ENCODE measurements at places on chromosomes 6 and 20. TPM values are rescaled to one million over a fixed set of nuclear protein-coding genes. Genes with fewer than 3 reads are reported as not detected.

SLC22A23 gene
- total RNA-seq = 13.6 TPM

GRCh38 chr6:111591370-111591900 is 14.2 kb downstream of the TRAF3IP2 start:
- peaks cover 6% of the 10 kb centered on the region for H3K4me1 ChIP-seq
- no peak overlapping the region for H3K4me3 ChIP-seq
- no peak for DNase-seq

DNA sequence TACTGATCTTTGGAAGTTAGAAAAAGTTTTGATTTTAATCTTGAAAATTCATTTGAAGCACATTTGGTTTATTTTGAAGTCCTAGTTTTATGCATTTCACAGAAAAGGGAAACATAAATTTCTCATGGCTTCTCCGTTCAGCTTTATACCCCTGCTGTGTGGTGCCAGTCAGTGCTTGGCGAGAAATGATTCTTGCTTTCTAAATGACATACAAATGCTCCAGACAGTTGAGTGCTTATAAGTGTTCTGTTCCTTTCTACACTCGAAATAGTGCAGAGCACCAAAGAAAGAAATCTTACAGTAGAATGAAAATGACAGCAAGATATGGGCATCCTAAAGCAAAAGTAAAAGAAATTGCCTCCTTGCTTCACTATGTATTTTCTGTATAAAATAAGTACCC is 9.0 kb upstream of the ZNF292 start:
- H3K4me3 ChIP-seq = no peak overlapping the region
- H3K27ac ChIP-seq = no peak overlapping the region
- peaks cover 2% of the 10 kb centered on the region for H3K4me1 ChIP-seq

DNA sequence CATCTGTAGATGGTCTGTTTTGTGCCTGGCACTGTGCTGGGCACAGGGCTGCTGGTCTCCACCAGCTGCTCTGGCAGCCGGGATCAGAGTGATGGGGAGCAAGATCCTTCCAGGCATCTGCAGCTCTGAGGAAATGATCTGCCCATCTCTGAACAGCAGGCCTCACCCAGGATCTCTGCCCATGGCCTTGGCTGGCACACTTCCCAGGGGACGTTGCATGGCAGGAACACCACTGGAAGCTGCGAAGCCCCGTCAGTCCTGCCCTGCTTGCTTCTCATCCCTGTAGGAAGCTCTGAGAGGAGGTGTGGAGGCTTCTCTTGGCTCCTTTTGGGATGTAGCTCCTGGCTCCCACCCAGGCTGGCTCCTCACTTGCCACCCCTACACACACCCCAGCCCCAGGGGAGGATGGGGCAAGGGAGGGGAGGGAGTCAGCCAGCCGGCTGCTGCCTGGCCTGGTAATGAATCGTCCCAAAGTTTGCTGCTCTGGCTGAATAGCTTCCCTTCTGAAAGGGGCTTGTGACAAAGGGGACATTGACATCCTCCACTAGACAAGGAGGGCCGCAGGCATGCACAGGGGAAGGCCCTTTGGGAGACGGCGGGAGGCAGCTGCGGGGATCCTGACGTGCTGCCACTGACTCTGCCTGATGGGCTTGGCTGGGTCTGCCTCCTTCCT is 108.9 kb downstream of the VEGFA start:
- H3K36me3 ChIP-seq = no peaks in the 10 kb centered on the region
- H3K4me3 ChIP-seq = no peak overlapping the region
- no peaks in the 10 kb centered on the region for H3K4me1 ChIP-seq
- DNase-seq = no peak

GRCh38 chr6:21710216-21710615 is 116.7 kb downstream of the SOX4 start:
- H3K4me3 ChIP-seq = no peak overlapping the region
- DNase-seq = no peak
- no peaks in the 10 kb centered on the region for H3K36me3 ChIP-seq
- H3K27ac ChIP-seq = no peak overlapping the region
- no peaks in the 10 kb centered on the region for H3K27me3 ChIP-seq

DNA sequence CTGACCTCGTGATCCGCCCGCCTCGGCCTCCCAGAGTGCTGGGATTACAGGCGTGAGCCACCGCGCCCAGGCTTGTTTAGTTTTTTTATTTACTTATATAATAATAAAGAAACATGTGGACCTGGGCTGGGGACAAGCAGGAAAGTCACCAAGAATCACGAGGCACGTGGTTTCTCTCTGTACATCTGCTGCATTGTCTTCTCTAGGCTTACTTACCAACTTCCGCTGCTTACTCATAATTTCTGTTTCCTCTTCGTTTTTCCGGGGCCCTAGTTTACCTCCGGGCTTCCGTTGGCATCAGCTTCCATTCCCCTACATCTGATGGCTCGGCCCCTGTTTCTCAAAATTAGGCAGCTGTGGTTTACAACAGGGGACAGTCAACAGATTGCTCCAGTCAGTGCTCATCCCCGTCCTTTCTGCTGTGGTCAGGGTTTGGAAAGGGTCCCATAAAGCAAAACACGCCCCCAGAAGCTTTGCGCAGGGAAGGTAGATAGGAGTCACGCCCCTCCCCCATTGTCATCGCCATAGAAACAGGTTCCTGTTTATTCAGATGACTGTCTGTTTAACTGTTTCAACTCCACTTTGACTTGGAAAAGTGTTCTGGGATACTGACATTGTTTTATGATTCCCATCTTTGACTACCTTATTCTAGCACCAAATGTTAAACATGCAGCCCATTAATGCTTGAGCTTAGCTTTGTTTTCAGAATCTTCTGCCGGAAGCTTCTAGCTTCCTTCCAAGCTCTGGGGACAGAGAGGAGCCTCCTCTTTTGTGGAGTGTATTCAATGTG is 31.9 kb upstream of the TXLNB start:
- H3K36me3 ChIP-seq = no peaks in the 10 kb centered on the region
- H3K27me3 ChIP-seq = no peaks in the 10 kb centered on the region

Data from CD4-positive, alpha-beta T cell (primary cell).